ENCODE measurements at places on chromosomes 12 and 14. TPM values are rescaled to one million over a fixed set of nuclear protein-coding genes. Genes with fewer than 3 reads are reported as not detected.

Gene CD163L1
- total RNA-seq, result not detected

Gene HOXC12
- total RNA-seq, result not detected

Gene TMEM233
- not detected for total RNA-seq

Gene SERPINA3
- not detected for total RNA-seq

Gene SERPINA12
- not detected for total RNA-seq

Gene KRT79
- not detected for total RNA-seq

Gene RNU4-1
- total RNA-seq, result 2,820 TPM

Gene NINJ2
- total RNA-seq, result 16.0 TPM

Gene LDHB
- 1,000 TPM for total RNA-seq

Gene CLEC12A
- 1.7 TPM for total RNA-seq

Gene B4GALNT1
- 4.5 TPM for total RNA-seq

Gene PTCSC3
- not detected for total RNA-seq

Gene ZNF705A
- total RNA-seq, result not detected

Gene SLC17A8
- not detected for total RNA-seq

Gene GSC
- not detected for total RNA-seq

Gene GPRC5A
- not detected for total RNA-seq

Gene MAGOHB
- 47.7 TPM for total RNA-seq

Gene CCDC175
- total RNA-seq, result not detected

Gene OR6C2
- total RNA-seq, result not detected

Gene OASL
- total RNA-seq, result 21.2 TPM

Gene KLHL33
- not detected for total RNA-seq

Gene FGF23
- not detected for total RNA-seq

Gene PYGL
- total RNA-seq, result not detected

Gene TAS2R10
- 0.39 TPM for total RNA-seq

Gene STRAP
- 88.4 TPM for total RNA-seq

Gene RERGL
- total RNA-seq, result not detected

Gene POTEM
- not detected for total RNA-seq

Gene PMEL
- not detected for total RNA-seq

Gene APOF
- not detected for total RNA-seq

Gene SERPINA5
- not detected for total RNA-seq

Gene CISTR
- total RNA-seq, result not detected

Gene EML5
- 3.0 TPM for total RNA-seq

Gene DPPA3
- not detected for total RNA-seq

Gene MYO1A
- total RNA-seq, result 1.4 TPM

Gene VDR
- 103 TPM for total RNA-seq

Gene OR11H6
- total RNA-seq, result not detected

Gene EEF1AKMT3
- 4.2 TPM for total RNA-seq

Gene DTX1
- total RNA-seq, result 0.66 TPM
